ENCODE measurements at places on chromosomes 6 and 20.
A peak's percentile ranks its signal among the peaks of the same experiment; 100 is the strongest.

- DNase-seq: no peak
Measured at GRCh38 chr20:1805816-1806215, 89.4 kb upstream of the SIRPA start.

- no peak for DNase-seq
Measured at GRCh38 chr20:10747019-10747418, 73.2 kb upstream of the JAG1 start.

DNA sequence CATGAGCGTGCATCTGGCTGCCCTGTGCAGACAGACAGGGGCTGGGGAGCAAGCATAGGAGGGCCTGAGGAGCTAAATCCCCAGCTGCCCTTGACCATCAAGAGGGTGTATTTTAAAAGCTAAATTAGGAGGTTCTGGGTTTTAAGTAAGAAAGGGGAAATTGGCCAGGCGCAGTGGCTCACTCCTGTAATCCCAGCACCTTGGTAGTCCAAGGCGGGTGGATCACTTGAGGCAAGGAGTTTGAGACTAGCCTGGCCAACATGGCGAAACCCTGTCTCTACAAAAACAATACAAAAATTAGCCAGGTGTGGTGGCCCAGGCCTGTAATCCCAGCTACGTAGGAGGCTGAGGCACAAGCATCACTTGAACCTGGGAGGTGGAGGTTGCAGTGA lies 27.8 kb downstream of the SERPINB6 start:
- DNase-seq: no peak

GRCh38 chr20:49579874-49580812 lies 12.2 kb upstream of the PTGIS start:
- no peak for DNase-seq

DNA sequence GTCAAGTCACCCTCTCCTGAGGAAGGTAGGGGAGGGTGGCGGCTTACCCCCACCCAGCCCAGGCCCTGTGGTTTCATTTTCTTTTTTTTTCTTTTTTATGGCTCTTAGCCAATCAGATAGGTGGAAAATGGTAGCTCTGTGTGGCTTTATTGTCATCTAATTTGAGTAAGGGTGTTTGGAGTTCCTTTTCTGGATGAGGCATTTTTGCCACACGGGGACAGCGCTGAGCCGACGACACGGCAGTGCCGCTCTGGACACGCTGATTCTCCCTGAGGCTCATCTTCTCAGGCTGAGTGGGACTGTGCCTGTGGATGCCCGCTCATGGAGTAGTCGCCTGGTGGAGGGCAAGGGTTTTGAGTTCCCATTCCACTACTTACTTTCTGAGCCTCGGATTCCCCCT lies 37.6 kb upstream of the ANGPT4 start:
- DNase-seq: no peak

DNA sequence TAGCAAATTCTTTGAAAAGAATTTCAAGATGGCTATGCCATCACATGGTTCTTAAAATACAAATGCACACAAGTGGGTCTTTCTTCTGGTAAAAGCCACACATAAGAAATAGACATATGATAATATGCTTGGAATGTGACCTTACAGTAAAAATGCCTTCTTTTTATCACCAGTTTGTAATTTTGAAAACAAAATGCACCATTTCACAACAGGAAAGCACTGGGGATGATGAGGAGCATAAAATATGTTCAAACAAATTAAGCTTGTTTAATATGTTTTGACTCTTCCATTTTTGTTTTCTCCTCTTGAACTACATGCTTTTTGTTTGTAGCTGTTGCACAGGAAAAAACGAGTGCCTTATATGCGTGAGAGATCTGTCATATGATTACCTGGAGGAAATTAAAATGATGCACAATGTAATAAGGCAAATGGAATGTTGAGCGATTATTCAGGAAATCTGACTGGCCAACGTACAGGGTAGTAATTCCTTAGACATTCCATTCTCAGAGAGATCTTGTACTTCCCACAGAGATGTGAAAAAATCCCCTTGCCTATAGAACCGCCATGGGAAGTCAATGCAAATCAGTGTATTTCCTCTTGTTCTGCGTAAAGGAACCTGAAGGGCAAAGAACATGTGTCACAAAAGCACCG lies 911.6 kb downstream of the TFAP2A start:
- DNase-seq: no peak

- DNase-seq: no peak
Measured at GRCh38 chr6:135710042-135710441, 141.5 kb upstream of the PDE7B start.

GRCh38 chr20:36507746-36508145 lies 33.6 kb upstream of the MYL9 start:
- no peak for DNase-seq

GRCh38 chr6:116931456-116931855 lies 54.4 kb downstream of the RFX6 start:
- no peak for DNase-seq

DNA sequence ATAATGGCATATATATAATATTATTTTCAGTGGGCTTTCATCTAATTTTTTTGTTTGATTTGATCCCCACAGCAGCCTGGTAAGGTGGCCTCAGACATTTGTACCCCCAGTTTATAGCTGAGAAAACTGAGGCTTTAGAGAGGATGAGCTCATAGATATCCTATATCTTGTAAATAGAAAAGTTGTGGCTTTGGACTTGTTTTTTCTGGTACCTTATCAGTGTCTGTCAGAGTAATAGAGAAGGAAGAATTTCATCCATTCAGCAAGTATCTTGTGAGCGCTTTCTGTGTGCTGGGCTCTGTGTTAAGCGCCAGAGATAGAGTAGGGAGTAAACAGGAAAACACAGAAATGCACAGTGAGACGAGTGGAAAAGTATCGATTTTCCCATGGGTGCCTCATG lies 27.9 kb downstream of the TAF11 start:
- DNase-seq: no peak

DNA sequence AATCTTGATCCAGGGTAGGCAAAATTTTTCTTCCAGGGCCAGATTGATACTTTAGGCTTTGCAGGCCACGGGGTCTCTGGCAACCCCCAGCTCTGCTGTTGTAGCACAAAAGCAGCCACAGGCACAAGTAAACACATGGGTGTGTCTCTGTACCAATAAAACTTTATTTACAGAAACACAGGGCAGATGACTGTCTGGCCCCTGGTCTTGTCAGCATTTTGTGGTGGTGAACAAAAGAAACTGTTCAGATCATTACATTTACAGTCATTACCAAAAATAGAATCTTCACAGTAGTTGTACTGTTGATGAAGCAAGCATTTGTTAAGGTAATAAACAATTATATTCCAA lies 45.0 kb upstream of the KIF25 start:
- DNase-seq: no peak

- no peak for DNase-seq
Measured at GRCh38 chr6:46320505-46320904, 149.7 kb upstream of the ENPP5 start.

DNA sequence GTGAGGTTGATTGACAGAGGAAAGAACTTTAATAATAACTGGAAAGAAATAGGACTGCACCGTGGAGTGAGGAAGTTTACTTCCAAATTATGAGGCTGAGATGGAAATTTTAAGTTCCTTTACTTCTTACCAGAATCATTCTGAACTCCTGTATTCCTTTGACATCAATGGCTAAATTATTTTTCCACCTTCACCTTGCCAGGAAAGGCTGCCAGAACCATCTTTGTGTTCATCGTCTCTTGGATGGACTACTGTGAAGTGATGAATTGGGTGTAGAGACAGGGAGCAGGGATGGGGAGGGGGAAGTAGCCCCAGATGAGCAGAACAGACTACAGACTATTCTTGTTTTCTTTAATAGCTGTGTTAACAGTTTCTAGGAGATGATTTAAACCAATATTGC lies 102.1 kb upstream of the CEP162 start:
- DNase-seq: no peak

GRCh38 chr6:100592929-100593328 lies 128.2 kb upstream of the SIM1 start:
- DNase-seq: no peak

DNA sequence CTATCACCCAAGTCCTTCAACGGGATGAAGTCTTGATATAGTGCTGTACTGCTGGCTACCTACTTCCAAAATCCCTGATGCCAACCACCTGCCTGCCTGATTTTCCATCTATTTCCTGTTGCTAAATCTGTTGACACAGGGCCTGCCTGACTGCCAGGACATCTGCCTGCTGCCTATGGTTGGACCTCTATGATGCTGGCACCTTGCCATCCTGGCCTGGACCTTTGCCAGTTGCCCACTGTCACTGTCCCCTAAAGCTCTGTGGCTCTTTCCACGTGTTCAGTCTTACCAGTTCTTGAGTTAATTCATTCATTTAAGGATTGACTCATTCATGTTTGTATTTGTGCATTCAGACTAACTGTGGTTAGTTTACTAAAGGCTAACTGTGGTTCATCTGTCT lies 9.2 kb upstream of the RGS17 start:
- no peak for DNase-seq

DNA sequence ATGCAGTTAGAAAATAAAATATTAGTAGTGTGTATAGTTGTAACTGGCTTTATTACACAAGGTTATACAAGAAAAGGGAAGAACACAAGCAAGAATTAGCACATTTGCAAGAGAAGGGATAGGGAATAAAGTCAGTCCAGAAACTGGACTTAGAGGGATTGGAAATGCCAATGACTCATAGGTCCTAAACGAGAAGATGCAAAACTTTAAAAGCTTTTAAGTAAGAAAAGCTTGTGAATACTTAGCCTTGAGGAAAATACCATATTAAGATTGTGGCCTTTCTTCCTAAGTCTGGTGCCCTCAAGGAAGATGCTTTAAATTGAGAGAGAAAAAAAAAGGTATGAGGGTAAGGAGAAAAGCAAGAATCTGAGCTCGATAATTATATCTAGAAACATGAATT lies 102.3 kb upstream of the MCHR2 start:
- no peak for DNase-seq

- DNase-seq: no peak
Measured at GRCh38 chr20:61442075-61442670, 190.1 kb downstream of the CDH4 start.

DNA sequence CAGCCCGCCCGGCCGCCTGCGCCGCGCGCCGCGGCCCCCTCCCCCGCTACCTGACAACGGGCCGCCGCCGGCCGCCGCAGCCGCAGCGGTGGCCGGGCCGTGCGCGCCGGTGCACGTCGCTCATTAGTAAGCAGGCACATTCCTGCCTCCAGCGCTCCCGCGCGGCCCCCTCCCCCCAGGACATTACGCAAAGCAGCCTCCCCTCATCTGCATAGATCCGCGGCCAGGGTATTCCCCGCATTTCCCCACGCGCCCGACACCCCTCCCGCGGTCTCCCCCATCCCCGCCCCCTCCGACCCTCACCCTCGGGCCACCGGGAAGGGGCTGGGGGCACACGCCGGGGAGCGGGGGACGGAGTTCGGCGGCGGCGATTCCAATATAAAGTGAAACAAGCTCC lies at the start of gene HIVEP2:
TSS of gene HIVEP2 (minus strand) at position 128 of the 397 bp plus-strand sequence. CDS start 170,438 bp downstream, outside the sequence.
- DNase-seq: peak; percentile 50

DNA sequence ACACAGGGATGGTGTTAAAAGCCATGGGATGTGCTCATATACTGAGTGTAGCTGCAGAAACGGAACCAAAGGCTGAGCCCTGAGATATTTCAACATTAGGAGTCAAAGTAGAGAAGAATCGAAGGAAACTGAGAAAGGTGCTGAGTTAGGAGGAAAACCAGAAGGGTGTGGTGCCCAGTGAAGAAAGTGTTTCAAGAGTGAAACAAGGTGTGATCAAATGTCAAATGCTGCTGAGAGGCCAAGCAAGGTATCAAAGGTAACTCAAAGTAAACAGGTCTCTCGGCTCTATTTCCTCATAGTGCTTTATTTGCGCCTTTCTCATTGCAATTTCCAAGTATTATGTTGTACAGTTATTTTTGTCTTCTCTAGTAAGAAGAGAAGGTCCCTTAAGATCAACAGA lies 94.1 kb downstream of the PRDM1 start:
- no peak for DNase-seq

DNA sequence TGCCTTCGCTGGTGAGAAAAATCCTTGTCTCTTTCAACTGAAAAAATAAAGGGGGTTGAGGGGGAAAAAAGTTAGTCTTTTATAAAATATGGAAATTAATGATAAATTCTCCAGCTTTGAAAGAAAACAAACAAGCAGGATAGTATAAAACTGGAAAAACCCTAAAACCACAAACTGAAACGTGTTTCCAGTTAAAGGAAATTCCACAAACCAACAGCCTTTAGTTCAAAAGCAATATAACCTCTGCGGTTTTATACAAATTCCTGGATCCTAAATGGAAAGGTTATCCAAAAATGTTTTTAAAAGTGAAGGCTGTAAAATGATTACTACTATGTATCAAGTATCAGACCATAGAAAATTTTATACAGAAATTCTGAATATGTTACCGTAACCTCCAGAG lies 55.6 kb downstream of the BMP5 start:
- no peak for DNase-seq

DNA sequence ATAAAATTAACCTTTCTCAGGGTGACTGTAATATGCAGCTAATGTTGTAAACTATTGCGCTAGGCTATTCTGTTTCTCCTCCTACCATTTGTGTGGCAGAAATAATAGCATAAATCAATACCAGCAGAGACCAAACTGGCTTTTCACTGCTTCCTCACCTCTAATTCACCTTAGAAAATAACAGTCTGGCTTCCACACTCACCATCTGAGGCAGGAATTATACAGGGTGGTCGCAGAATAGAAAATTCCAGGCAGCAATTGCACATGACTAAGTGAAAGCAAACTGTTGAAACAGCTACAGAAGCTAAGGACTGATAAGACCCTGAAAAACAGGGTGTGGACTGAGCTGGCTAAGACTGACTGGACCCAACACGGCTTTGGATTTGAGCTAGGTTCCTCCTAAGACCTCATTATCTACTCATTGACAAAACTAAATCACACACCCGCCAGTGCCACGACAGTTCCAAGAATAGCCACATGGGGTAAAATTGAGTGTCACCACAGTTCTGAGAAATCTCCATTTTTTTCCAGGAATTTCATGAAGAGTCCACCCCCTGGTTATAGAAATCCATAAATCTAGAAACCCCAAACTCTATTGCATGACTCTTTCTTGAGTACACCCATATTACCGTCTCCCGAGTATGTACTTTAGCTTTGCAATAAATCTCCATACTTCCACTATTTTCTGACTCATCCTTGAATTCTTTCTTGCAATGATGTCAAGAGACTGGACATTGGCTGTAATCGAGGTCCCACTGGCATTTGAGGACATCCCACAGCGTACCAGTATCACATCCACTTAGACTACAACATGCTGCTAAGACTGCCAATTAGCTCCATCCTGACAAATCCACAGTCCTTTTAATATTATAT lies 60.9 kb upstream of the KCNQ5 start:
- DNase-seq: no peak

- DNase-seq: no peak
Measured at GRCh38 chr6:112927641-112928320, 580.7 kb downstream of the RFPL4B start.

- no peak for DNase-seq
Measured at GRCh38 chr6:10269814-10270472, 144.9 kb downstream of the TFAP2A start.

DNA sequence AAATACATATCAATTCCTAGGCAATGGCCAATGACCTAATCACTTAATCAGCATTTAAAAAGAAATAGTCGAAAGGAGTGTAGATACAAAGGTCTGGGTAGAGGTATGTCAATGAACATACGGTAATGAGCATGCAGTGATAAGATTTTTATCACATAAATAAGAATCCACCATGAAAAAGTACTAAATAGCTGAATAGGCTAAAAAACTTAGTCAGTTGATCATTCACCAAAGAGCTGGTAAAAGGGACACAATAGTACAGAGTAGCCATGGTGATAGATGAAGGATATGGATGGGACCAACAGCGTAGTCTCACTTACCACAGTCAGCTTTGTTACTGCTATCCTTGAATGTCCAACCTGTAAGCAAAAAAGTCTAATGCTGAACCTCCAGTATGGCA lies 1018.6 kb upstream of the EYS start:
- no peak for DNase-seq
